Choroid plexus epithelial cell (primary cell): ENCODE measurements at places on chromosomes 6 and 20.

DNA sequence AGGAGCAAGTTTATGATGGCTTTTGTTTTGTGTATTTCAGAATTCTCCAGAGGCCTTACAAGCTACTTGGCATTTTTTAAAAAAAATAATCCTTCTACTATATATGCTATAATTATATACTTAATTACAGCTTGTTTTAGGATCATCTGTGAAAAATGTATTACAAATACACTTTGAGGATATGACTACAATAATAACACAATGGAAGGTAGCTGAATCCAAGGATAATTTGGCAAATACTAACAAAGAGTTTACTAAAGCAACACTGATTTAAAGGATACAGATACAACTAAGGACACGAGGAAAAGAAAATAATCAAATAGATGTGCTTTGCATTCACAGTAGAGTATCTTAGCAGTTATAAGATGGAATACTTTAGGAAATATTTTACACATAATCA is 381.9 kb upstream of the CITED2 start:
- DNase-seq: no peak

DNA sequence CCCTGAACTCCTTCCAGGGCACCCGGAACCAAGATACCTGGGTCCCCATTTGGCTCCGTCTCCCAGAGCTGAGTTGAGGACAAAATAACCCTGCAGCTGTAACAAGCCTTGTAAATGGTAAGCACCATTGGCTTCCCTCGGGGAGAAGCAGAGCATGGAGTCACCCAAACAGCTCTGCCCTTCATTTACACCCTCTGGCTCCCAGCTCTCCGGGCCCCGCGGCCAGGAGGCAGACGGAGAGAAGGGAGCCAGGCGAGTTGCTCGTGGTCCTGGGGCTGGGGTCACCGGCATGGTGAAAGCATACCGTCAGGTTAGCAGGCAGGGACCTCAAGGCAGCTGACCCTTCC is 2.1 kb downstream of the TFEB start:
- no peak for DNase-seq

DNA sequence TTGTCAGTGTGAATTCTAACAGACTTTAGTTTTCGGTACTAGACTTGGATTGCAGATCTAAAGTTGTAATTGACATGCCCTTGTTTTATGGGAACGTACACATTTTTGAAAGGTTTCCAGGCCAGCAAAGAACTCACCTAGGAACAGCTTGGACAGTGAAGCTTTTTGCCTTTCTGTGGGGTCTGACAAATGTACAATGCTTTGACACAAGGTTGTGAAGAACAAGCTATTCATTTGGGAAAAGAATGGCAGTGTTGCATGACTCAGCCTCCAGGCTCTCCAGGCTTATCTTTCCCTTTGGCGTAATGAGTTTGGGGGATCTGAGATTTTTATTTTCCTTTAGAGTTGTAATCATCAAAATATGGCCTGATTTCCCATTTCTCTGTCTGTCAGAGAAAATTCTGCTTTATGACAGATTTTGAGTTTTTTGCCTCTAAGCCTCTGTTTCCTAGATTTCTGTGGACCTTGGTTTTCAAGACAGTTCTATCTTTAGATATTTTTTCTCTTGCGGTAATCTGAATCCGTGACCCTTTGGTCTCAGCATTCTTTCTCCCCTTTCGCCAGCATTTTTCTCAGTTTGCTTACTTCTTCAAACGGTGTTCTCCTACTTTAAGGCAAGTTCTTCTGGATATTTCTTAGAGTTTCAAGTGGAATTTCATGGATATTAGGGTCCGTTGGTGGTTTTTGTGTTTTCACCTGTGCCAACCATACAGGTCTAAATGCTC is 221.0 kb downstream of the ADGB start:
- peak; percentile 26 for DNase-seq

DNA sequence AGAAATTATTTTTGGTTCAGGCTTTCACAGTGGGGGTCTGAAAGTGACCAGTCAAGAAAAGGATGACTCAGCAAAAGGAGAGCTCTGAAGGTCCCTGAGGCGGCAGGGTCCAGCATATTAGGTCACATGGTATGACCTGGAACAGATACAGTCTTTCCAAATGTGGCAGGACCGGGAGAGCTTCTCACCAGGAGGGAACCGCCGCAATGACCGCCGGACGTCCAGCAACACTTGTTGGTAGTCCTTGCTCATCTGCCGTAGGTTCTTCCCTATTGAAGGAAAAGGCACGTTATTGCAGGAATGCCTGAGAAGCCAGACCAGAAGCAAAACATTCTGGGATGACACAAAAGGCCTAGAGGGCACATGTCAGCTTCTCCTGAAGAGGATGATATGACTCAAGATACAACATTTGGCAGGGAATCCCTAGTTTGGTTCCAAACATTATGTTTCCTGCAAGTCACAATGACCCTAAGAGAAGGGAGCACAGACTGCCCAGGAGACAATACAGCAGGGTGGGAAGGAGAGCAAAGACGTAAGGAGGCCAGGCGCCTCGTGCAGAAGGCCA is 17.4 kb downstream of the TBC1D20 start:
- peak; percentile 74 for DNase-seq

DNA sequence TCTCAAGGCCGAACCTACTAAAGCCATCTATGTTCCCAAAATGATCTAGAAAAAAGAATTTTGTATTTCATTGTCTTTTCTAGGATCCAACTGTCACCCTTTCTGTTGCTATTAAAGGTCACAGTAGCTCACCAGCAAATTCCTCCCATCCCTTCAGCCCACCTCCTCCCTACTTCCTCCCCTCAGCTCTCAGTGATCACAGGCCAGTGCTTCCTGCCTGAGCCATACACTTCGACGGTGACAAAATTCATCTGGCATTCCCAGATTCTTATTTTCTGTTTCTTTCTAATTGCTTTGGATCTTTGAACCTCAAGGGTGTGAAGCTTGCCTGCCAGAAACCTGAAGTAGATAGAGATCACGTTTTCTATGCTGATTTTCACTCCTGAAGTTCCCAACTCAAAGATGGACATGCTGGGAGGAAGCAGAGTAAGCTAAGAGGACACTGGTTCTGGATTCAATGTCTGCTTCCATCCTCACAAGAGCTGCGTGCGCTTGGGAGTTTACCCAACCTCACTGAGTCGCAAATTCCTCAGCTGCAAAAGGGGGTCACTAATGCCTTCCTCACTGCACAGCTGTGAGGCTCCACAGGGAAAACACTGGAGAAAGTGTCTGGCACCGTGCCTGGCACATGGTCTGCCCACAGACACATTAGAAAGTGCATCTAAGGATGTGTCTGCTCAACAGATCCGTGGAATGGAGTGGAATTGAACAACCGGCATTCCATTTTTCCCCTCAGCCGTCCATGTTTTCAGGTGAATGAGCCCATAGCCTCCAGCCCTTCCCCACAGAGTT is 34.5 kb downstream of the MDGA1 start:
- DNase-seq: peak; percentile 39

DNA sequence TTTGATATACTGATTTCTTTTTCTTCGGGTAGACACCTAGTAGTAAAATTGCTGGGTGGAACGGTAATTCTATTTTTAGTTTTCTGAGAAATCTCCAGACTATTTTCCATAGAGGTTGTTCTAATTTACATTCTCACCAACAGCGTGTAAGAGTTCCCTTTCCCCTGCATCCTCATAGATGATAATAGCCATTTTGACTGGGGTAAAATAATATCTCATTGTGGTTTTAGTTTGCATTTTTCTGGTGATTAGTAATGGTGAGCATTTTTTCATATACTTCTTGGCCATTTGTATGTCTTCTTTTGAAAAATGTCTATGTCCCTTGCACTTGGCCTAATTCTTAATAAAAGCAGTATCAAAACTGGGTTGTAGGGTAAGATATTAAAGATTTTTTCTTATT is 148.9 kb upstream of the SIM1 start:
- peak; percentile 33 for DNase-seq

DNA sequence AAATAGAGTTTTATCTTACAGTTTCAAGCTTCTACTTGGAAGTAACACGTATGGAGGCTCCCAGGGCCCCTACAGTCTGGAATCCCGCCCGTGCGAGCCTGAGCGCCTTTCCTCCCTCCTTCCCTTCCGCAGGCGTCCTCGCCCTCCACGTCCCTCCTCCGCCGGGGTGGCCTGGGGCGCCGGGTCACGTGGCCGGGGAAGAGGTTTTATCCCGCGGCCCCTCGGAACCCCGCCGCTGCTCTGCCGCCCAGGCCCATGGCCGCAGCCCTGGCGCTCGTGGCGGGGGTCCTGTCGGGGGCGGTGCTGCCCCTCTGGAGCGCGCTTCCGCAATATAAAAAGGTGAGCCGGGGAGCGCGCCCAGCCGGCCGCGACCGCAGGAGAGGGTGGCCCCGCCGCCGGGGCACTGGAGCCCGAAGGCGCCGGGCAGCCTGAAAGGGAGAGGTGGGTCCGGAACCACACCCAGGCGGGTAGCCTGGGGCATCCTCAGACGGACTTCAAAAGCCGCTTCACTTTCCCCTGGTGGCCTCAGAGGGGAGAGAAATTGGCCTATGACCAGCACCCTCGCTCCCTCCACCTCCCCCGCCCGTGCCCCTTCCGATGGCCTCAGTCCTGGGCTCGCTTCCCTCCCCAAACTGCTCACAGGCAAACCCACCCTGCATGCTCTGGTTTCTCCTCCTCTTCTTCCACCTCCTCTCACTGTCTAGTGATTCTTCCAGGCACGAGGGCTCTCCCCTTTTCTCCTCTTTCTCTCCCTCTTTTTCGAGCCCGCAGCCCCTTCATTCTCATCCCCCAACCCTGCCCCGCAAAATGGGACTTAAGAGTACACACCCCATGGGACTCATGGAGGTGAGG is at the start of gene CLPSL2:
Gene CLPSL2, plus strand, starts transcription at position 235 of the 852 bp plus-strand sequence. Its CDS starts 21 bp downstream, at position 256.
- no peak for DNase-seq

GRCh38 chr6:81373414-81373813 is 379.1 kb downstream of the TENT5A start:
- no peak for DNase-seq

GRCh38 chr6:157656437-157656997 is 166.5 kb upstream of the SNX9 start:
- no peak for DNase-seq

GRCh38 chr6:136383268-136383937 is 93.8 kb upstream of the BCLAF1 start:
- DNase-seq: no peak

- DNase-seq: no peak
Measured at GRCh38 chr6:23348185-23348584, 777.8 kb upstream of the NRSN1 start.

DNA sequence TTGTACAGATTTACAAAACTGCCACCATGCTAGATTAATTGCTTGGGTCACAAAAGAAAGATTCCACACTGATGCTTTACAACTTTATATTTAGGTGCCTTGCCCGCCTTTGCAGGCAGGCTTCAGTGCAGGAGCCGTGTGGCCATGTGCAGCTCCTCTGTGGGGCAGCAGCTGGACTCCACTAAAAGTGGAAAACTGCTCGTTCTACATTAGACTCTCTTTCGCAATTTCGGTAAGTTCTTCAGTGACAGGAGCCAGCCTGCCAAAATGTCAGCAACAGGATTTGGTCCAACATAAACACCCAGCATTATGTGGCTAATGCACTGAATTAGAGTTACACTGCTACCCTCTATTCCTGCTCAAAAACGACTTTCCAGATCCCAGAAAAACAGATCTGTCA is 174.4 kb upstream of the KCNK16 start:
- peak; percentile 65 for DNase-seq

- peak; percentile 42 for DNase-seq
Measured at GRCh38 chr6:138007014-138007472, 100.2 kb downstream of the PERP start.

DNA sequence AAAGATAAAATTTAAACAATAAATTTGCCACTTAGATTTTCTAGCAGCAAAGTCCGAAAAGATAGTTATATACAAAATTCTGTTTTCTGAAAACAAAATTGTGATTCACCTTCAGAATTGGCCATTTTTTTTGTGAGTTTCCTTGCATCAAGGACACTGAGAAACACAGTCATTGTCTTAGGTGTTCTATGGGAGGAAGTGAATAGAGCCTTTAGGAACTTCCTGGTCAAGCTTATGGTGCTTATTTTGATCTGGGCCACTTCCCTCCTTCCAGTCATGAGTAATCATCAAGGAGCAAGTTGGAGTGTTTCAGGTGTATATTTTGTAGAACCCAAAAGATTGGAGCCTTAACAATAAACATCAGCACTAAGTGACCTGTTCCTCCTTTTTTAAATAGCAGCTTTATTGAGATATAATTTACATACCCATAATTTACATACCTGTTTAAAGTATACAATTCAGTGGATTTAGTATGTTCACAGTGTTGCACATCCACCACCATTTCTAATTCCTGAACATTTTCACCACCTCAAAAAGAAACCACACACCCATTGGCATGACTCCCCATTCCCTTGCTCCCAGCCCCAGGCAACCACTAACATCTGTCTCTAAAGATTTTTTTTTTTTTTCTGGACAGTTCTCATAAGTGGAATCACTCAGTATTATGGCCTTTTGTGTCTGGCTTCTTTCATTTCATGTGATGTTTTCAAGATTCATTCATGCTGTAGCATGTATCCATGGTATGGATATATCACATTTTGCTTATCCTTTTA is 17.6 kb downstream of the TMEM74B start:
- no peak for DNase-seq

GRCh38 chr20:25032478-25033264 is 25.3 kb downstream of the ACSS1 start:
- DNase-seq: no peak

GRCh38 chr6:136779682-136780081 is 12.6 kb downstream of the MAP3K5 start:
- no peak for DNase-seq

- DNase-seq: no peak
Measured at GRCh38 chr6:75109022-75109421, 96.8 kb downstream of the COL12A1 start.

- no peak for DNase-seq
Measured at GRCh38 chr6:136751522-136751956, 40.7 kb downstream of the MAP3K5 start.

DNA sequence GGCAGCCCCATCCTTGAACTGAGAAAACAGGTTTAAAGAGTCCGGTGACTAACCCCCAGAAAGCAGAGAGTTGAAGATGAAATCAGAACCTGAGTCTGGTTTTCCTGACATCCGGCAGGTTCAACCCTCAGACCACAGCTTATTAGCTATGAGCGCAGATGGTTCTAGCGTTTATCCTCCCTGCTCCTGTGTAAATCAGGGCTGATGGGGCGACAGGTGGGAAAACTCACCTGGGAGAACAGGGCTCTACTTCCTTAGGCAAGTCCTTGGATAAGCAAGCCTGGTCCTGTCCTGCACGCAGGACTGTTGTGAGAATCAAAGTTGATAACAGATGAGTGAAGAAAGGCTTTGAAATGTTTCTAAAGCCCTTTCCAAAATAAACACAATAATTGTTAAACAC is 31.4 kb downstream of the GHRH start:
- no peak for DNase-seq
